ENCODE measurements at places on chromosomes 1 and 21.

GRCh38 chr1:230768903-230769570, 21.8 kb downstream of the CAPN9 start:
- no peak for DNase-seq

DNA sequence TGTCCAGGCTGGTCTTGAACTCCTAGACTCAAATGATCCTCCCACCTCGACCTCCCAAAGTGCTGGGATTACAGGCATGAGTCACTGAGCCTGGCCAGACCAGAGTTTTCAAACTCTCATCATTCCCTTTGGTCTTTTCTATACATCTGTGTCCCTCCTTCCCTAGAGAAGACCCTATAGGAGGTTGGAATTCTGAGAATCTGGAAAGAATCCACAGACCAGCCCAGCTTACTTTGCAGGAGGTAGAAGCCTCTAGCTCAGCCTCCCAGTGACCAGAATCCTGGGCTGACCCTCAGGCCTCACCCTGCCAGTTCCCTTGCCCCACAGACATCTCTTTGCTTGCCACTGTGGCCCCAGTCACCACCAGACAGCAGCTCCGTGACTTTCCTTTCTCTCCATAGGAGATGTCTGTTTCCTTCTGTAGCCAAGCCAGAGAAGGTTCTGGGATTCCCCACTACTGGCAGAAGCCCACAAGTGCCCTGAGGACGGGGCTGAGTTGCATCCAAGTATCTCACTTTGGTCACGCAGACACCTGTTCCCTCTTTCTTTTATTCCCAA, 34.7 kb upstream of the KHDRBS1 start:
- no peak for DNase-seq

GRCh38 chr1:159030877-159031447, 21.3 kb downstream of the IFI16 start:
- DNase-seq: no peak

GRCh38 chr1:114770989-114771388, 9.5 kb downstream of the SIKE1 start:
- DNase-seq: no peak

DNA sequence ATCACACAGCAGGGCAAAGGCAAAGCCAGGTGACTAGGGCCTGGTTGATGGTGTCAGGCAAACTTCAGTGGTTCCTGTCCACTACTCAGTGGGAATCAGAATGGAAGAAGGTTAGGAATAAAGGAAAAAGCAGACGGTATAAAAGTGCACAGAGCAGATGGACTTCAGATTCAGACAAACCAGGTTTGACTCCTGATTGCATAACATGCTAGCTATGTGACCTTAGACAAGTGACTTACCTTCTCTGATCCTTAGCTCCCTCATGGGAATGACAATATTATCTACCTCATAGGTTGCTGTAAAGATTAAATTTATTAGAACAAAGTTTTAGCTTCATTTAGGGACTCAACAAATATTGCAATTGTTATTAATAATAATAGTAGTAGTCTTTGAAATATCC, 4.9 kb downstream of the PAQR7 start:
- DNase-seq: no peak

DNA sequence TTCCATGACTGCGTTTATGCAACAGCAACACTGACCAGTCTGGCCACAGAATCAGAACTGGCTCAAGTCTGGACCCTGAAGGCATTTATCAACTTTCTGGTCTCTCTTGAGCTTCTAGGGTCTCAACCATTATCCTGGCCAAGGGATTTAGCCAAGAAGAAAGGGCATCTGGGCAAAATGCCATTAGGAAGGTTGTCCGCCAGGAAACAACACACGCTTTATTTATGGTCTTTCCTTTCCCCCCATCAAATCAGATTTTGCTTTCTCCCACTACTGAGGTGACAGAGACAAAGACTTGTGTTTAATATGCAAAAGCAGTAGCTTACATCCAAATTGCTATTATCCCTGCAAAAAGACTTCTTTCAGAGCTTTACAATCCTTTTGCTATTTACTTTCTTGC, 81.6 kb upstream of the PPP2R5A start:
- DNase-seq: no peak

DNA sequence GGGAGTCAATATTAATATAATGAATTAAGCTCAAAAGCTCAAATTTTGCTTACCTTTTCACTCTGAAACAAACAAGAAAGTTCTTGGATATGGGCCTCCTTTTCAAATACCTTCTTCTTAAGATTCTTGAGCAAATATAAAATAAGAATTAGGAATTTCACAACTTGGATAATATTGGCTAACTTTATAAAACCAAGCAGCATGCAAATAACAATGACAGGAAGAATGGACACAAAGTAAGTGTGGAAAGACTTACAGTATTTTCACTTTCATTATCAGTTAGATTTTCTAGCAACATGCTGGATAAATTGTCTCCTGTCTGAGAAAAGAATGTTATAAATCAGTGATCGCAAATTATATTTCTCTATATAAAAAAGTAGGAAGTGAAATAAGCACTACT, 13.2 kb downstream of the ODF2L start:
- no peak for DNase-seq

DNA sequence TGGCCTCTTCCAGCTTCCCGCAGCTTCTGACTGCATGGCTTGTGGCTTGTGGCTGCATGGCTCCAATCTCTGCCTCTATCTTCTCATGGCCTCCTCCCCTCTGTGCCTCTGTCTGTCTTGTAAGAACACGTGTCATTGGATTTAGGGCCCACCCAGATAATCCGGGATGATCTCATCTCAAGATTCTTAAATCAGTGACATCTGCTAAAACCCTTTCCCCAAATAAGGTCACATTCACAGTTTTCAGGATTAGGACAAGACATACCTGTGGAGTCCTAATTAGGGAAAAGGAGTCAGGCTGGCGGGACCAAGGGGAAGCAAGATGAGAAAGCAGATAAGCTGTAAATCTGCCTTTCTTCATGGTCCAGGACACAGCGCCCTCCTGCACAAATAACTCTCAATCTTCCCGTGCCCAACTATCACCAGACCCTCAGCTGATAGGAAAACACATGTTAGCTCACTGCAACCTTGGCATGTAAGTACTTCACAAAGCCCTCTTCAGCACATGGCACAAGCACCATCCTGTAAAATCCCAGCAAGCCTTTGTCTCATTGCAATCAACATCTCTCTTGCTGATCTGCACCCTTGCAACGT, 82.2 kb downstream of the SPSB1 start:
- no peak for DNase-seq

- no peak for DNase-seq
Observed at GRCh38 chr21:46369520-46370235, 45.7 kb downstream of the PCNT start.

- DNase-seq: no peak
Observed at GRCh38 chr1:177239792-177240191, 69.0 kb downstream of the BRINP2 start.
